Fibroblast of skin of back (primary cell): ENCODE measurements at places on chromosomes 4 and X.

- peak; percentile 77 for DNase-seq
Observed at GRCh38 chr4:85823295-85823694, 348.3 kb downstream of the ARHGAP24 start.

GRCh38 chr4:28062562-28062961 lies 1201.9 kb downstream of the STIM2 start:
- DNase-seq = no peak

DNA sequence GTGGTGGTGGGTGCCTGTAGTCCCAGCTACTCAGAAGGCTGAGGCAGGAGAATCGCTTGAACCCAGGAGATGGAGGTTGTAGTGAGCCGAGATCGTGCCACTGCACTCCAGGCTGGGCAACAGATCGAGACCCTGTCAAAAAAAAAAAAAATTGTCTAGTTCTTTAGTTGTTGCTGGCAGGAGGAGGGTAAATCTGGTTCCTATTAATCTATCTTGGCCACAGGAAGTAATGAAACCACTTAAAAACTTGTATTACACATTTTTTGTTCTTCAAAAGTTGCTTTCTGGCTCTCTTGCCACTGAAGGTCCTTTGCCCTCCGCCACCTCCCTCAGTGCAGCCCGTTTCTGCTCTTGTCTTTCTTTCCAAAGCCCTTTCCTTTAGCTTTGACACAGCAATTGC lies 102.9 kb upstream of the ARSJ start:
- DNase-seq = no peak

DNA sequence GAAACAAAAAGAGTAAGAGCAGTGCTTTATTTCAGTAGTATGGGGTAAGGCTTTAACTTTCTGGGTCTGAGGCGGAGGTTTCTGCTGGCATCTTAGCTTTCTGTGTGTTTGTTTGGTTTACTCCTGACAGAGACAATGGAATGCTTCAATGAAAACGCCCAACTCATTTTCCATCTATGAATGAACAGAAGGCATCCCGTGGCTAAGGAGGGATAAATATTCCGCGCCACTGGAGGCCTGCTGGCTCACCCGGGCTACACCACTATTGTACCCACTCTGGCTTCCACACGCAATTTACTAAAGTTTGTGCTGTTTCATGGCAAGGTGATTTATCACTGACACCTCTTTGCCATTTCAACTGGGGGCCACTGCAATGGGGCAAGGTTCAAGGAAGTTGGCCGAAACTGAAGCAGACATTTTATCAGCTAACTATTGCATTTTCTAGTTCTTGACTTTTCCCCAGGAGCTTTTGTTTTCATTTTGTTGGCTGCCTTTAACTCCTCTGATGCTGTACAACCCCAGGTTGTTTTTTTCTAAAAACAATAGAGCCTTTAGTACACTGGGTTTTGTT lies 32.8 kb upstream of the PPARGC1A start:
- DNase-seq = peak; percentile 5

DNA sequence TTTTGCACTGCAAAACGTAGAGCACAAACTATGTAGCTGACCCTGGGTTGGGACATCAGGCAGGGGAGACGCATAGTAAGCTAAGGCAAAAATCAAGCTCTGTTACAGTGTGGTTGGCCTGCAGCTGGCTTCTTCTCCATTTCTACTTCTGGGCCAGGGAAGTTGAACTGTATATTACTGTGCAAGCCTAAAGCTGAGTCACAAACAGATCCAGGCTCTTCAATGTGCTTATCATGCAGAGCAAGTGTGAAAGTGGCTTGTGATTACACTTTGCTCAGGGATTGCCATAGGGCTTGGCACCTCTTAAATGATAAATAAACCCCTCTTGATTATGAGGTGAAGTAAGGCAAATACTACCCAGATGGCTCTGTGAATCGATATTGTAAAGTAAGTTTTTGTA lies 40.5 kb downstream of the CLDN34 start:
- DNase-seq = peak; percentile 3

DNA sequence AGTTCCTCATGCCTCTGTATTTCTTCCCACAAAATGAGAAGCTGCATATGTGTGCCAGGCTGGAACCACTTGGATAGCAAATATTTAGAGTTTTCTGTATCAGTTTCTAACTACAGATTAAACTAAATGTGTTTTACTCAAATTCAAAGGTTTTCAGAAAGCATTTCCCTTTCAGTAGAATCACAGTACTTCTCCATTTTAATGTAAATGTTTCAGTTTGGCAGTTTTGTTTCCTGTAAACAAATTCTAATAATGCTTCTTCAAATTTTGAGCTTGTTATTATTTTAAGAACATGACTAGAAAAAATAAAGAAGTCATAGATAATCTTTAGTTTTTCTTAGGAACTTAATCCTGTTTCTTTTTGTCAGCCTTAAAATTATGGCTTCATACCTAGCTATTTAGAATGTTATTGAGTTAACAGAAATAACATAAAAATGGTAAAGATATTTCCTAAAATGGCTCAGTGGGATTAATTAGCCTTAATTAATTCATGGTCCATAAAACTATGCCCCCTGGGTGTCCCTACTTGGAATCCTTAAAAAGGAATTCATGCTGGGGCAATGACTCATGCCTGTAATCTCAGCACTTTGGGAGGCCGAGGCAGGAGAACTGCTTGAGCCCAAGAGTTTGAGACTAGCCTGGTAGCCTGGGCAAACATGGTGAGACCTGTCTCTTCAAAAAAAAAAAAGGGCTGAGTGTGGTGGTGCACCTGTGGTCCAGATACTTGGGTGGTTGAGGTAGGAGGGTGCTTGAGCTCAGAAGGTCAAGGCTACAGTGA lies 83.8 kb upstream of the GPR34 start:
- peak; percentile 53 for DNase-seq

- DNase-seq = peak; percentile 87
Observed at GRCh38 chrX:11064851-11065600, 46.1 kb upstream of the HCCS start.

DNA sequence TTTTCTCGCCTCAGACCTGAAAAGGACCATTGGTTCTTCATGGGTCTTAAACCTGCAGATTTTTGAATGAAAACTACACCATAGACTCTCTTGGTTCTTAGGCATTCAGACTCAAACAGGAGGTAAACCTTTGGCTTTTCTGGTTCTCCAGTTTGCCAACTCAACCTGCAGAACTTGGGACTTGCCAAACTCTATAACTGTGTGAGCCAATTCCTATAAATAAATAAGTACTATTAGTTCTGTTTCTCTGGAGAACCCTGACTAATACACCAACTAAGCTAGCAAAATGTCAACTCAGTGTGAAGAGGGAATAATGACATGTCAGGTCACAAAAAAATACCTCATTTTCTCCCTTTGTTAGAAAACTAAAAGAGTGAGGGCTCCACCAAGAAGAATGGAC lies 374.6 kb downstream of the RAB28 start:
- DNase-seq = no peak

DNA sequence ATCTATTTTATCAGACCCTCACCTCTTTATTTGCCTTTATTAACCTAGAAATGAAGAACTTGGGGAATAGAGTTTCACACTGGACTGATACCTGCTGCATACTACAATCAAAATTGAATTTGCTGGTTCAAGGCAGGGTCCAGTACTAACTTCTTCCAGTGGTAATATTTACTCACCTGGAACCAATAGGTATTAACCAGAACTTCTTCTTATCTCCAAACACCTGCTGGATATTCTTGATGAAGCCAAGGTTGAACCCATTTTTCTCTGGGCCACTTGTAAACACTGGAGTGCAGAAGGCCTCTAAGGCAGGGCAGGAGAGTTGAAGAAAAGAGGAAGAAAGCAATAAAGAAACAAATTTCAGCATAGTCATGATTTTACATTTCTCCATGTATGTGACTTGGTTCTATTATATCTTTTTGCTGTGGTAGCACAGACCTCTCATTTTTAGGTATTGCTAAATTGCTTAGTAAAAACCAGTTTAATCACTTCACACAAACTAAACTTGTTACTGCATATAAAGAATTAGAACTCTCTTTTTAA lies 101.1 kb downstream of the ZDHHC15 start:
- no peak for DNase-seq

- DNase-seq = no peak
Observed at GRCh38 chr4:169037506-169037905, 27.5 kb upstream of the CBR4 start.

GRCh38 chr4:105060628-105061027 lies 86.0 kb upstream of the TET2 start:
- no peak for DNase-seq

- no peak for DNase-seq
Observed at GRCh38 chr4:68346461-68346860, 3.4 kb downstream of the YTHDC1 start.

GRCh38 chr4:111883557-111883999 lies 261.7 kb upstream of the FAM241A start:
- no peak for DNase-seq

DNA sequence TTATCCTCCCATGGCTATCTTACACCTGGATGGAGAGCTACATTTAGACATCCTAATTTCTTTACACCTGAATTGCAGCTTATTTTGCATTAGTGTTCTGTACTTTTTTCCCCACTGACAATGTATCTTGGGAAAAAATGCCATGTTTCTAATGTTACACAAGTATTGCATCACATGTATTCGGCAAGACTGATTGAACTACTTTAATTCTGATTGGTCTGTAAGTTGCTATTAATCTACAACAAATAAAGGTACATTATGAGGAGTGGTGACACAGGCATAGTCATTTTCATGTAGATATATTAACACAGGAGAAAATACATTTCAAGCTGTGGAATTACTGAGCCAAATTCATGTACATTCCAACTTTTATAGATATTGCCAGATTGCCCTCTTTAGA lies 558.0 kb downstream of the TRIML1 start:
- DNase-seq = no peak

DNA sequence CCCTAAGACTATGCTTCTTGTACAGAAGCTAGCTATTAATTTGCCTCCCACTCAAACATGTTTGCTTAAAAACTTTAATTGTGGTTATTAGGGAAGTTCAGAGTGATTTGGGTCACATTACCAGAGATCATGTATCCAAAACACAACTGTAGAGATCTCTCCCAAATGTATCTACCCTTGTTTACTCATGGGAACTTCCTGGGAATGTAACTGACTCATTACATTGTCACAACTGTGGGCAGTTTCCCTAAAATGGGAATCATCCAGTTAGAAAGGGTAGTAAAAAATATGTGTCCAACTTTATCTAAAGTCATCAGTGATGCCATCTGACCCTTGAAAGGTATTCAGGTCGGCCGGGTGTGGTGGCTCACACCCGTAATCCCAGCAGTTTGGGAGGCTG lies 40.3 kb upstream of the GLRA3 start:
- peak; percentile 2 for DNase-seq

DNA sequence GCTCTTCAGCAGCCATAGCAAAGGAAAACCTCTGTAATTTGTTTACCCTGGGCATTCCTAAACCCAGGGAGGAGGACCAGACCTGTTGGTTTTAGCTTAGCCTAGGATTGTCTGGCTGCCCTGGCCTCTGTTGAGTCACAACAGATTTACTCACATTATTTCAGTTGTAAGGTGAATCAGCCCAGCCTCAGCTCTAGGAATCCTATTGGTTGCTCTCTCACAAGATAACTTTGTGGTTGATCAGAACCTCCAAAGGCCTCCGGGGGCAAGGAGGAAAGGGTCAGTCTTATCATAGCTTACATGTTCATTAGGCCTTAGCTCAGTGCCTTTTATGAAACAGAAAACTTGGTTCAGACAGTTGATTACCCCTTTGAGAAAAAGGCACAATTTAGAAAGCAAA lies 41.0 kb downstream of the PDK3 start:
- peak; percentile 33 for DNase-seq

- no peak for DNase-seq
Observed at GRCh38 chrX:23786268-23786815, 3.4 kb downstream of the SAT1 start.

DNA sequence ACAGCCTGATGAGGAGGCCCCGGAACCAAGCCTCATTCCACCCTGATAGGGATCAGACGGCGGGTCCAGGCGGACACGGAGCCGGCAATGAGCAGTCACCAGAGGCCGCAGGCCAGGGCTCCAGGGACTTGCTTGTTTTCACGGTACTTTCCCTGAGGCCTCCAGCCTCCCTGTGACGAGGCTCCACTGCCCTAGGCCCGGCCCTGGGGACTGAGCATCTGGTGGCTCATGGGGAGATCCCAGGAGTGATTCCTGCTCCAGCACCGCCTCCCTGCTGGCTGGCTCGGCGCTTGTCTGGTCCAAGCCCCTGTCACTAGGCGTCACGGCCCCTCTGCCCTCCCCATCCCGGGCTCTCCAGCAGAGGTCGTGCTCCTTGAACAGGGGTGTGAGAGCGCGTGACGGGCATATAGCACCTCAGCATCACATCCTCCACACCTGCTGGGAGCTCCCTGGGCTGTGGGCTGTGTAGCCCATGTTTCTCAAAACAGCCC lies 14.1 kb downstream of the HTRA3 start:
- DNase-seq = no peak

DNA sequence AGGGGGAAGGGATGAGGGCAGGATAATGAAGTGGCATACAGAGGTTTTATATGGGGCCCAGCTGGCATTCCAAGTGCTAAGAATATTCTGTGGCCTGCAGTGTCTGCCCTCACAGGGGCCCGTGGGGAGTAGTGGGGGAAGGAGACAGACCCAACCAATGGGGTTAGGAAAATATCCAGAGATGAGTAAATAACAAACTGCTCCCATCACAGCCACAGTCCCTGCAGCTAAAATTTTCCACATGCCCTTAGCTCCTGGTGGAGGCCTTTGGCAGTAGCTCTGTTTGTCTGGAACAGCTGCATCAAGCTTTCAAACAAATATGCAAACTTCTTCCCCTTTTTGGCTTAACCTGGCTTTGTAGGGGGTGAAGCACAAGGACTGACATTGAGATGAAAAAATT lies 3.1 kb downstream of the SRPX2 start:
- DNase-seq = peak; percentile 58

DNA sequence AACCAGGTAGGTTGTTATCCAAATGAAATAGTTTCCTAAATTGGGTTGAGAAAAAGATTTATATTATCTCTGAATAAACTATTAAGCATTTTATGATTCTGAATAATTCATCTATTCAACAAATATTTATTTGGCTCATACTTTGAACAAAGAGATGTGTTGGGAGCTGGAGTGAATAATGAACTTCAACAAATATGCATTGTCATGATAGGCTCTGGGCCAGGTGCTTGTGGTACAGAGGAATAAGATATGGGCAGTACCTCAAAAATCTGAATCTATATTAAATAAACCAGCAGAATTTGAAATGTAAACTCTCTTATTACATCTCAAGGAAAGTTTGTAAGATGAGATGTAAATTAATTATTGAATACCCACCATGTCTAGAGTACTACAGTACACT lies 75.7 kb upstream of the DCLK2 start:
- peak; percentile 27 for DNase-seq

GRCh38 chrX:150486011-150486410 lies 82.4 kb upstream of the MTM1 start:
- DNase-seq = peak; percentile 48

GRCh38 chr4:101818362-101818761 lies 27.8 kb downstream of the BANK1 start:
- DNase-seq = peak; percentile 83
